Naive thymus-derived CD4-positive, alpha-beta T cell (primary cell): ENCODE measurements at places on chromosomes 12 and 14.

GRCh38 chr14:94542111-94542810 is 19.0 kb upstream of the SERPINA4 start:
- DNase-seq, result no peak
- H3K36me3 ChIP-seq, result no peaks in the 10 kb centered on the region
- H3K4me1 ChIP-seq, result no peaks in the 10 kb centered on the region

GRCh38 chr12:96226801-96227348 is 32.7 kb downstream of the ELK3 start:
- H3K4me3 ChIP-seq, result no peak overlapping the region
- H3K27me3 ChIP-seq, result no peaks in the 10 kb centered on the region
- H3K4me1 ChIP-seq, result no peaks in the 10 kb centered on the region

- H3K4me3 ChIP-seq, result no peak overlapping the region
- H3K36me3 ChIP-seq, result no peaks in the 10 kb centered on the region
- DNase-seq, result no peak
- H3K27ac ChIP-seq, result no peak overlapping the region
Observed at GRCh38 chr12:59484575-59484974, 111.3 kb upstream of the SLC16A7 start.

DNA sequence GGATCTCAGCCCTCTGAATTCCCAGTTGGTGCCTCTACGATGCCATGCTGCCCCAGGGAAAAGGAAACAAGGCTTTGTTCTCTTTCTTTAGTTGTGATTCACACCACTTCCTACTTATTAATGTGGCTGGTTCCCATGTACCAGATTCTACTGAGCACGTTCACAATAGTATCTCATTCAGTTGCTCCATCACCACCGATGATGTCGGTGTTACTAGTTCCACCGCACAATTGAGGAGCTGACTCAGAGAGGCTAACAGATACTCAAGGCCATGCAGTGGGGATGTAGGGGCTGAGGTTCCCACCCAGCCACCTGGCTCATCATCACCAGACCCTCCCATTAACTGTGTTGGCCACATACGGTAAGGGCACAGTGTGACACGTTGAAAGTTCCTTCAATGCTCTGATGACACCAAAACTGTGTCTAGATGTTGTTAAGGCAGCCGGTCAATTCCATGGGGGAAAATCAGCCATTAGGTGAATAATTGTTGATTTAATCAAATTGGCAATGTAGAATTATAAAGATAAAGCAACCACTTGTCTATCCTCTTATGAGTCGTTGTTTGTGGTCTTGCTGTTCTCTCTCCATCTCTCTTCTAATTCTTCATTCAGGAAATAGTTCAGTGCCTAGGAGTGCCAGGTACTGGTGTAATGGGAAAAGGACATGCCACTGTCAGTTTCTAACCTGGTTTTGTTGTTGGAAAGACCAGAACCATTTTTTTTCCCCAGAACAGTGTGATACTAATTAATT is 244.2 kb upstream of the CRY1 start:
- DNase-seq, result no peak
- no peaks in the 10 kb centered on the region for H3K27me3 ChIP-seq
- no peak overlapping the region for H3K4me3 ChIP-seq
- H3K4me1 ChIP-seq, result no peaks in the 10 kb centered on the region
- H3K27ac ChIP-seq, result no peak overlapping the region

- peaks cover 8% of the 10 kb centered on the region for H3K4me1 ChIP-seq
- peak overlapping the region; percentile 76 for H3K4me3 ChIP-seq
- no peaks in the 10 kb centered on the region for H3K27me3 ChIP-seq
- peak overlapping the region; percentile 53 for H3K27ac ChIP-seq
- no peaks in the 10 kb centered on the region for H3K36me3 ChIP-seq
- no peak for DNase-seq
Observed at GRCh38 chr14:22981876-22982476, 375 bp downstream of the AJUBA start.

DNA sequence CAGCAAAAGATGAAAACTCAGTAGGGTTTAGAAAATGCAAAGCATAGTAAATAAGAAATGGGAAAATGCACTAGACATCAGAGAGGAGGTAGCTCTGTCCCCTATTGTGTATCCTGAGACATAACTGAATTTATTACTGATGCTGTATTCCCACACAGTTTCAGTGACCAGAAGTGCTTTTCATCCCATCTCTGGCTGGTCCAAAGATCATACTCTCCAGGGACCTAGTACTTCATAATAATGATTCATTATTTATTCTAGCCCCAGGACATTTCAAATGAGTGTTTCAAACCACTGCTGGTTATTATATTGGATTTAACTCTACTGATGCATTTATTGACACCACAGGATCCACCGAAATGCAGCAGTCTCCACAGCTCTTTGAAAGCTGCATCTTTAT is 163.3 kb downstream of the PAWR start:
- H3K27ac ChIP-seq, result no peak overlapping the region
- H3K36me3 ChIP-seq, result no peaks in the 10 kb centered on the region
- no peaks in the 10 kb centered on the region for H3K4me1 ChIP-seq
- no peaks in the 10 kb centered on the region for H3K27me3 ChIP-seq
- H3K4me3 ChIP-seq, result no peak overlapping the region

GRCh38 chr14:98137131-98138025 is 1134.6 kb downstream of the BCL11B start:
- H3K27ac ChIP-seq, result peak overlapping the region; percentile 78
- peak overlapping the region; percentile 52 for H3K4me3 ChIP-seq
- H3K36me3 ChIP-seq, result no peaks in the 10 kb centered on the region
- peak; percentile 58 for DNase-seq

DNA sequence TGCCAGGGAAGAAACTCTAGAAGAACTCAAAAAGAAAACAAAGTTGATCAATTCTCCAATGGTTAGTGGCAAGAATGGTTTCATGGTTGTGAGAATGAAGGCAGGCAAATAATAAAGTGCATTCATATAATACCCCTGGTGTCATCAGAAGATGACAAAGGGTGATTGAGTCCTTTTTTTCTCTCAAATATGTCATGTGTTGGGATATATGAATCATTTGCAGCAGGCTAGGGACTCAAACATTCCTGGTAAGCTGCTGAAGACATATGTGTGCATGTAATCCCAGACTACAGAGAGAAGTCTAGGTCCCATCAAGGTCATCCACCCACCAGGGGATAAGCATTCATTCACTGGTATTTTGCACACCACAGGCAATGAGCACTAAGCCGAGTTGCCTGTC is 82.4 kb upstream of the MYF6 start:
- no peaks in the 10 kb centered on the region for H3K36me3 ChIP-seq
- DNase-seq, result no peak
- no peaks in the 10 kb centered on the region for H3K4me1 ChIP-seq
- H3K4me3 ChIP-seq, result no peak overlapping the region

- peak overlapping the region; percentile 86 for H3K4me3 ChIP-seq
- DNase-seq, result no peak
- peak overlapping the region; percentile 97 for H3K27ac ChIP-seq
- no peaks in the 10 kb centered on the region for H3K36me3 ChIP-seq
- no peaks in the 10 kb centered on the region for H3K27me3 ChIP-seq
Observed at GRCh38 chr14:35122696-35123387, 490 bp downstream of the PRORP start.

- no peaks in the 10 kb centered on the region for H3K4me1 ChIP-seq
- no peak for DNase-seq
- no peak overlapping the region for H3K27ac ChIP-seq
- no peak overlapping the region for H3K4me3 ChIP-seq
- no peaks in the 10 kb centered on the region for H3K36me3 ChIP-seq
Observed at GRCh38 chr14:87131879-87132278, 861.1 kb downstream of the GALC start.

- H3K27ac ChIP-seq, result no peak overlapping the region
- no peaks in the 10 kb centered on the region for H3K27me3 ChIP-seq
- H3K36me3 ChIP-seq, result no peaks in the 10 kb centered on the region
- DNase-seq, result no peak
- no peak overlapping the region for H3K4me3 ChIP-seq
- no peaks in the 10 kb centered on the region for H3K4me1 ChIP-seq
Observed at GRCh38 chr12:115072712-115073111, 388.7 kb upstream of the TBX3 start.

DNA sequence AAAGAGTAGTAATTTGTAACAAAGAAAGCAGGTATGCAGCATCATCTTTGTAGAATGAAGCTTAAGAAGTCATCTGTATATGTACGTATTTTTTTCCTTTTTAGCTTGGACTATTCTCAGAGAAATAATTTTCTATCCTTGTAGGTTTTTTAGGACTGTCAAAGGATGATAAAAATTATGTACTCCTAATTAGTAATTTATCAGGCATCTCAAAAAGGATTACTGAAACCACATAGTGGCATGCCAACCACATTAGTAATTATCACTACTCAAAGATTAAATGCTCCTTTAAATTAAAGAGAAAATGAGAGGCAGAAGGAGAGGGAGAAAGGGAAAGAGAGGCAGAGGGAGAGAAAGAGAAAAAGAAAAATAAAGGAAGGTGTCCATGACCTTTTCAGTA is 17.3 kb downstream of the TTC8 start:
- H3K4me3 ChIP-seq, result no peak overlapping the region
- H3K27ac ChIP-seq, result no peak overlapping the region
- H3K27me3 ChIP-seq, result no peaks in the 10 kb centered on the region
- DNase-seq, result no peak
- no peaks in the 10 kb centered on the region for H3K4me1 ChIP-seq

DNA sequence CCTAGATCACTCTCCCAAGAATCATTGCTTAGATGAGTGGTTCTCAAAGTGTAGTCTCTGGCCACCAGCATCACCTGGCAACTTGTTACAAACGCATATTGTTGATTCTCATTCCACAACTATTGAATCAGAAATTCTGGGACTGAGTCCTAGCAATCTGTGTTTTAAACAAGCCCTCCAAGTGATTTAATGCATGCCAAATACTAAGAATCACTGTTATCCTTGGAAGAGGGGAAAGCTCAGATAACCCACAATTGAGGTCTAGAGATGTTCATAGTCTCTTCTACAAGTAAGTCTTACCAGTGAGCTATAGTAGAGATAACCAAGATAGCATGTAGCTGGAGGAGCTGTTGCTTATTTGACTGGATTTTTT is 666.6 kb downstream of the DIO2 start:
- H3K36me3 ChIP-seq, result no peaks in the 10 kb centered on the region
- DNase-seq, result no peak
- no peak overlapping the region for H3K4me3 ChIP-seq
- H3K4me1 ChIP-seq, result no peaks in the 10 kb centered on the region
